CD4-positive, alpha-beta T cell treated with Interferon gamma for 1 hour (primary cell): ENCODE measurements at places on chromosomes 7 and 10.

DNA sequence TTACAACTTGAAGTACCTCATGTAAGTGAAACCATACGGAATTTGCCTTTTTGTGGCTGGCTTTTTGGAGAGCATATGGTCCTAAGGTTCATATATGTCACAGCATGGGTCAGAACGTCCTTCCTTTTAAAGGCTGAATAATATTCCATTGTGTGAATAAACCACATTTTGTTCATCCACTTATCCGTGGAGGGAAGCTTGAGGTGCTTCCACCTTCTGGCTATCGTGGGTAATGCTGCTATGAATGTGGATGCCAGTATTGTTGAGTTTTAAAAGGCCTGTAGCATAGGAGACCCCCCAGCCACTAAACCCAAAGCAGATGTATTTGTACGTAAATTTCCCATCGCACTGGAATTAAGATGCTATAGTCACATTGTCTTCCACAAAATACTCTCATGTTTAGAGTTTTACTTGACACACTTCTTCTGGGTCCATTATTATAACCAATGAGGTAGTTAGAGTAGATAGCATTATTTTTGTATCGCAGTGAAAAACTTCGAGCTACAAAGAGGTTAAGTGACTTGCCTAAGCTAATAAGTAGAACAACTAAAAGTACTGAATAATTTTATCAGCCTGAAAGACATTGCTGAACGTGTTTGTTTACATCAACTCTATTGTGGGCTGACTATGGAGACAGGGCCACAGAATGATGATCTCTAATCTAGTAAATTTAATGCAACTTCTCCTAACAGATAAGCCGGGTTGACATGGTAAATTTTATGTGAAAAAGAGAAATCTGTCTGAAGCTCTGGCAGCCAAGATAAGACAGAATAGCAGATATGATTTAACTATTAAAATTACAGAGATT, 183.0 kb upstream of the CTBP2 start:
- no peak for DNase-seq

- no peak for DNase-seq
Measured at GRCh38 chr7:10146271-10146670, 827.4 kb upstream of the PHF14 start.

DNA sequence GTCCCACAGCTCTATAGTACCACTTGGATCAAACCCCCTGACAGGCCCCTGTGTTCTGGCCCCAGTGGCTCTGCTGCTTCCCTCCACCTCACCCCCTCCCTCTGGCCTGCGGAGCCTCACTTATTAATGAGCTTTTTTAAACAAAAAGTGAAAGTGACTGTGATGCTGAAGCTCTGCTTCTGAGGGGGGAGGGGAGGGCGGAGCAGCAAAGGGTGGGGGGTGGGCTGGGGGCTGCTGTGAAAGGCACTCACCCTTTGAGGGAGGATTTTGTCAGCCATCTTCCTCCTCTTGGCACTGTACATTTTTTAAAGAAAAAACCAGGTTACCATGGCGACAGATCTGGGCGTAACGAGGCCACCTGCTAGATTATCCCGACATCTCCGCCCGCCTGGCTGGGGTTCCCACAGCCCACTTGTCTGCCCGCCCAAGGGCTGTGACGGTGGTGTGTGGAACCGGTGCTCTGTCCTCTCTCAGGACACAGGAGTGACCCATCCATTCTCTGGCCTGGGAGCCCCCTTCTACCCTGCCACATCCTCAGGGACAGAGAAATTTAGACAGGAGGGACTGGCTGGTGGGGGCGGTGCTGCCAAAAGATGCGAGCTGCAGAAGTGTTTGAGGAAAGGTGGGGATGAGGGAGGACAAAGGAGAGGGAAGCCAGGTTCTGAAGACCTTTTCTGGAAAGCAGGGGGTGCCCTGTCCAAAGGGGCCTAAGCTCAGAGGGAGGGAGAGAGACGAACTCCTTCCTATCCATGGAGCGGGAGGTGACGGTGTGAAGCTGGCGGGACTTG, 4.9 kb downstream of the SMARCD3 start:
- DNase-seq: peak; percentile 45

GRCh38 chr7:9505516-9505915, 1072.1 kb downstream of the NXPH1 start:
- DNase-seq: no peak

GRCh38 chr7:131008840-131009711, 275.1 kb upstream of the KLF14 start:
- DNase-seq: no peak

- DNase-seq: no peak
Measured at GRCh38 chr7:111747718-111748117, 185.4 kb upstream of the IMMP2L start.

GRCh38 chr10:26486304-26486703, 48.2 kb downstream of the APBB1IP start:
- no peak for DNase-seq

- no peak for DNase-seq
Measured at GRCh38 chr10:124659380-124659779, 84.8 kb downstream of the FAM53B start.

- DNase-seq: no peak
Measured at GRCh38 chr10:106780632-106781031, 383.9 kb downstream of the SORCS1 start.

GRCh38 chr7:72283309-72283708, 128.8 kb downstream of the CALN1 start:
- no peak for DNase-seq

DNA sequence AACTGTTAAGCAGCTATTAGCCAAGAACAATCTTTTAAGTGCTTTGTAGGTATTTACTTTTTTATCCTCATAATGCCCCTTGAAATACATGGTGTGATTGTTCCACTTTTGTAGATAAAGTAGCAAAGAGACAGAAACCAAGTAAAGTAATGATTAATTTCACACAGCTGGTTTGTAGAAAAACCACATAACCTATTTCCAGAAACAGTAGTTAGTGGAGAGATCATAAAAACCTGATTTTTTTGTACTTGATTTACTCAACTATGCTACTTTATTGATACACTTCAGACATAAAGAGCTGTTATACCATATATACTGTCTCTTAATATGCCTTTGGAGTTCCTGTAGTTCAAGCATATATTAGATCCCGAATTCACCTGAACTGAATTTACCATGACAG, 118.4 kb downstream of the SEMA3A start:
- no peak for DNase-seq

DNA sequence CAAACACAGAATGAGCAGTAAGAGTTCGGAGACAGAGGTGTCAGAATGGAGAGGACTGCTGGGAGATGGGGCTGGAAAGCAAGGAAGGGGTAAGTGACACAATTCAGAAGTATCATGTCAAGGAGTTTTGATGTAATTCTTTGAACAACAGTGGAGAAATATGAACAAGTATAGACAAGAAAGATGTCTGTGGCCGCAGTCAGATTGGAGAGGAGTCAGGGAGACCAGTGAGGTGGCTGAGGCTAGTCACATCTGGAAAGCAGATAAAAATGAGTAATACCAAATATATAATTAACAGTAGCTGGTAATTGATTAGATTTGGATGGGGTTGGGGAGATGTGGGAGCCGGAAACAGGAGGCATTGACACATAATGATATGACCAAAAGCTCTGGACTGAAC, 540.9 kb downstream of the SUGCT start:
- DNase-seq: no peak

DNA sequence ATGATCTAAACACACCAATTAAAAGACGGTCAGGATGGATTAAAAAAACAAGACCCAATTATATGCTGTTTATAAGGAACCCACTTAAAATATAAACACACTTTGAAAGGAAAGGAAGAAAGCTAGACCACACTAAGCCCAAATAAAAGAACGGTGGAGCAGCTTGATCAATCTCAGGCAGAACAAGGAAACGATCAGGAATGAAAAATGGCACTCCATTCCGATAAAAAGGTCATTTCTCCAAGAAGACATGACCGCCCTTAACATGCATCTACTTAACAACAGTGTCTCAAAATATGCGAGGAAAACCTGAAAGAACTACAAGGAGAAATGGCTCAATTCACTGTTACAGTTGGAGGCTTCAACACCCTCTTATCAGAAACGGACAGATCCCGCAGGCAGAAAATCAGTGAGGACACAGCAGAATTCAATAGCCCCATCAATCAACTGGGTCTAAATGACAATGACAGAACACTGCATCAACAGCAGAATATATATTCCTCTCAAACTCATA, 210.0 kb downstream of the MAD1L1 start:
- no peak for DNase-seq

- DNase-seq: no peak
Measured at GRCh38 chr7:25181532-25181931, 46.8 kb downstream of the NPVF start.

DNA sequence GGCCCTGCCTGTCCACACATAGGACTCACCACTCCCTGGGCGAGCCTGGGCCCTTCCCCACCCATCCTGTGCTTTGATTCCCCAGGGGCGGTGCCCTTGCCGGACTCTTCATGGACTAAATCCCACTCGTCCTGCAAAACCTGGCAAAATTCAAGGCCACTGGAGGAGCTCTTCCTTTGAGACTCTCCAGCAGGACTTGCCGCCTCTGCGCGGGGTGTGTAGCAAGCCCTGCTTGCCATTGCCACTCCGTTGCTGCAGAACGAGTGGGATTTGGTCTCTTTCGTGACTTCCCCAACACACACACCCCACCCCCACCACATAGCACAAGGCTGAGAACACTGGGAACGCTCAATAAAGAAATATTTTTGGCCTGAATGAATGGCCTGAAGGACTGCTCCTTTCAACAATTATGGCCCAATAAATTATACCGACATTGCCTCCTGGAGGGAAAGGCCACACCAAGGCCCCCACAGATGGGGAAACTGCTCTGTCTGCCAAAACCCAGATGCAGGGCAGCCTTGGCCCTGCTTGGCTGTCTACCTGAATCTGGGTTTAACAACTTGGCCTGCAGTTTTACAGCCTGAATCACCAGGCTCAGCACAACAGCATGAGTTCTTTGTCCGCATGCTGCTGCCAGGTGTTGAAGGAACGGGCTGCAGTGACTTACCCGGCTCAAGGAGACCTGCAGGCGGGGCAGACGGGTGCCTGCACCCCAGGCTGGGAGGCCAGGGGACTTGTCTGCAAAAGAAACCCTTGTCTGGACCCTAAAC, 72.8 kb upstream of the KAT6B start:
- DNase-seq: no peak

DNA sequence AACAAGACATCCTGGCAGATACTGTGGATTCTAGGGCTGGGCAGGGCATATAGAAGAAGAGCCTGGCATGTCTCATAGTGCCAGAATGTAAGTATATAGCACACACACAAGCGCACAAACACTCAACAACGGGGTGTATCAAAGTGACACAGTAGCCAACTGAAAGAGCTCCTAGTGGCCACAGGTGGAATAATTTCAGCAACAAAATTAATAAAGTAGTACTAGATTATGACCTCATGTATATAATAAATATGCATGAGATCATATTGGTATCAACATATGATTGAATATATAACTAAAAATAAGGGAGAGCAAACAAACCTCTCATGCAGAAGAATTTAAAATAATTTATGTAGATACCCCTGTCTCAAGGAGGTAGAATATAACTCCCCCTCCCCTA, 72.4 kb upstream of the CXCL12 start:
- DNase-seq: no peak

DNA sequence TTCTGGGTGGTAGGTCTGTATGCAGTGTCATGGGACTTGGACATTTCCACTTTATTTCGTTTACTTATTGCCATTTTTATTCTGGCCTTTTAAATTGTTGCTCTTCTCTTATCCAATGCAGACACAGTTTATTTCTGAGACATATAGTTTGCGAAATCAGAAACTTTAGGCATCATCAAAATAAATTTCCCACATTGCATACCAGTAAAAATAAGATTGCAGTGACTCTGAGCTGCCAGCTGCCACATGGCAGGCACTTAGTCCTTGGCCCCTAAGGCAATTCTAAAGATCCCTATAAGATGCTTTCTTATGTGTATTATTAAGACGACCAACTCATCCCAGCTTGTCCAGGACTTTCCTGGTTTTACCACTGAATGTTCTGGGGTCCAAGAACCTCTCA, 81.8 kb upstream of the ANKRD1 start:
- no peak for DNase-seq

- peak; percentile 43 for DNase-seq
Measured at GRCh38 chr10:78657163-78657861, 411.5 kb upstream of the ZMIZ1 start.

DNA sequence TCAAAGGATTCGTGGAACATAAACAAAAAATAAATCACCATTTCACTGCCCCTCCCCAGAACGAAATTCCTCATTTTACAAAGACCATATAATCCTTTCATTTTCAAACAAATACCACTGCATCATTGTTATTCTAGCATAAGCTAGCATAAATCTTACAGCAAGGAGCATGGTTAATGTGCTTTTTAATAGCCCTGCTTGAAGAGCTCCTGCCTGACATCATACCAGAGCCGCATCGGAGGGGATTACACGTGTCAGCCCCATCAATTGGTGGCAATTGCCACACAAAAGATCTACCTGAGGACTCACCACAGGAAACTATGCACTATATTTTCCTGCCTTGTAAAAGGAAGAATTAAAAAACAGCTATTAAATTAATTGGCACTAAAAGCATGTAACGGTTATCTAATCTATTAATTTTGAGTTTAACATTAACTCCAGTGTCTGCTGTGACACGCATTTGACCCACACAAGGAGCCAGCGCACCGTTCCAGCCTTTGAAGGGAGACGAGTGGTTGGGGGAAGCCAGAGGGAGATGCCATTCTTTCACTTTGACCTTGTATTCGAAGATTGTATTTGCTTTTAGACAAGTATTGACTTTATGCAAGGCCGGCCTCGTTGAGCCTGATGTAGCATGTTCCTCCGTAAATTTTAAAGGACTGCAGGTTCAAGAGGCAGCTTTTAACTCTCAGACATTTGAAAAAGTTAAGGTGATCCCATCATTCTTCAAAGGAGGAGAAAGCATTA, 261.1 kb upstream of the RNF32 start:
- DNase-seq: no peak

- DNase-seq: no peak
Measured at GRCh38 chr7:136122026-136122425, 144.9 kb upstream of the MTPN start.

GRCh38 chr7:43626695-43627094, 43.8 kb downstream of the STK17A start:
- no peak for DNase-seq

DNA sequence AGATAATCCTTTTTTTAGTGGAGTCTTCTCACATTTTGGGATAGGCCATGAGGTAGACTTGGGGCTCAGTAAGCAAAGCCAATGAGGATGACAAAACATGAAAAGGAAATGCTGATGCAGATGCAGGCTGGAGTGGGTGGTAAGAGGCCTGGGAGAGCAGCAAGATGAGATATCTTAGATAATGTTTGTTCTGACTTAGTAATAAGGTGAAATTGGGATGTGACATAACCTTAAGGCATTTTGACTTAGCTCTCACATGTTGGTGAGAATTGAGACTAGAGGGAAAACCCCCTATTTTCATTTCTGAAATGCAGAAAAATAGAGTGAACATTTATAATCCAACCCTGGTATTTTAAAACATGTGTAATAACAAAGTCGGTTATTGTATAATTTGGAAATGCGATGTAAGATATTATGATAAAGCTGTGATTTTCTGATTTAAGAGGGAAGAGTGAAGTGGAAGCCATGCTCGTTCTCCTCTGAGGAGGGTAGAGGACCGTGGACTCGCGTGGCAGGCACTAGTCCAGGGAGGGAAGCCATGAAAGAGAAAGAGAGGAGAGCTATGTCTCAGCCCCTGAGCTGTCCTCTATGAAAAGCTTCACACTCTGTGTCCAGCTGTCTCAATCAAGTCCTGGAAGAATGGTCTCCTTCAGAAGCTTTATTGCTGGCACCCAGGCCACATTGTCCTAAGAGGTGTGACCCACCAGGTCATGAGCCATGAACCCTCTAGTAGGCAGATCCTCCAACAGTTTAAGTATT, 57.3 kb downstream of the ST7 start:
- no peak for DNase-seq
